ENCODE measurements at places on chromosomes 4 and X. TPM values are rescaled to one million over a fixed set of nuclear protein-coding genes. Genes with fewer than 3 reads are reported as not detected.

DNA sequence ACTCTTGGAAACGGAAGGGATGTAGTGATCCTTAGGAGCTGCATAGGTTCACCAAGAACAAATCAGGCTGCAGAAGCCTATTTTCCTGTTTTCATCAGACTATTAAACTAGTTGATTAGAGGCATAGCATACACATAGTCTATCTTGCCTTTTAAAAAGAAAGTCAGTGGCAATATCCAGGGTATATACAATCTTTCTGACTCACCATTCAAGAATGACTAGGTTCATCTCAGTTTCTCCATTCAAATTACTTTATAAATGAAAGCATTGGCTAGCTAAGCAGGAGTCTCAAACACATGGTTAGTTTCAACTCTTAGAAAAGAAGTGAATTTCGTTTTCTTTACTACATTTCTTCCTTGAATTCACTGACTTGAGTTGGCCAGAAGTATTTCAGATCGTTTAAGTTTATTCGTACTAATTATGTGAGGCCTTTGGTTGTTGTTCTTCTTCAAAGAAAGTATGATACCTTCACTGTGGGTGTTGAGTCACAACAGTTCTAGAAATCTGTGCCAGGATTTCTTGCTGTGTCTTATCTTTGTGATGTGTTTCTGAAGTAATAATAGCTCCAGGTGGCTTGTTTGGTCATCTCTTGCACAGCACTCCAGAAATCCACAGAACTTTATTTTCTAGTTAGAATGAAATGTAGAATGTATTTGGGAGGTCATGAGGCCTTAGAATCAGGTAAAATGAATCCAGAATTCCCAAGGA is 88.2 kb downstream of the AWAT2 start:
- no peaks in the 10 kb centered on the region for H3K27me3 ChIP-seq
- no peaks in the 10 kb centered on the region for H3K4me1 ChIP-seq
- no peak for DNase-seq

Gene ITGB1BP2
- 0.67 TPM for total RNA-seq

- H3K4me3 ChIP-seq = no peak overlapping the region
- no peaks in the 10 kb centered on the region for H3K36me3 ChIP-seq
- no peak for DNase-seq
- no peaks in the 10 kb centered on the region for H3K27me3 ChIP-seq
- no peak overlapping the region for H3K27ac ChIP-seq
These were observed 29.2 kb downstream of the METAP1 start for GRCh38 chr4:99024481-99025275.

- no peak overlapping the region for H3K27ac ChIP-seq
- peaks cover 25% of the 10 kb centered on the region for H3K27me3 ChIP-seq
- H3K36me3 ChIP-seq = no peaks in the 10 kb centered on the region
- no peak for DNase-seq
- no peak overlapping the region for H3K4me3 ChIP-seq
These were observed 1.9 kb downstream of the DCHS2 start for GRCh38 chr4:154489558-154490233.

Gene FHDC1
- total RNA-seq = 44.7 TPM

GRCh38 chrX:48971249-48972219 is at the start of gene KCND1:
TSS of gene KCND1 (minus strand) at chrX:48971844. CDS start at chrX:48970271, 1,573 bp downstream.
- peak within 1 kb of the TSS; percentile 38 for H3K4me3 ChIP-seq
- H3K36me3 ChIP-seq = peaks cover 27% of the 10 kb centered on the region
- no peaks in the 10 kb centered on the region for H3K4me1 ChIP-seq
- H3K27me3 ChIP-seq = no peaks in the 10 kb centered on the region

GRCh38 chrX:42714981-42715700 is 62.8 kb downstream of the PPP1R2C start:
- H3K4me1 ChIP-seq = no peaks in the 10 kb centered on the region
- no peak overlapping the region for H3K27ac ChIP-seq
- no peaks in the 10 kb centered on the region for H3K36me3 ChIP-seq
- H3K4me3 ChIP-seq = no peak overlapping the region
- H3K27me3 ChIP-seq = no peaks in the 10 kb centered on the region
- peak; percentile 65 for DNase-seq

DNA sequence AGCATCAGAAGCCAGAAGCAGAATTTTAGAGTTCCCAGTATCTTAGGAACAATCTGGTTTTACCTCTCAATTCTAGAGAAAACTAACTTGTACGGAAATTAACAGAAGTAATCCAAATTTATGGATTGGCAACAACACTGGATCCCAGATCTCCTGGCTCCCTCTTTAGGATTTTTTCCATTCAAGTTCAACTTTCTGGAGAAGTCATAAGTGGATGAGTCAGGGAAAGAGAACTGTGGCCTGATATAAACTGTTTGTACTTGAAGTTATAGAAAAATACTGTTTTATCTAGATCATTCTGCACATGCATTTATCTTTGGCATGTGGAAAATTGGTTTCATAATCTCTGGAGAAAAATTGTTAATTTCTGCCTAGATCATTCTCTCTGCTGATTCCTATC is 380.4 kb downstream of the PCDH7 start:
- H3K27me3 ChIP-seq = no peaks in the 10 kb centered on the region
- no peaks in the 10 kb centered on the region for H3K36me3 ChIP-seq
- H3K27ac ChIP-seq = no peak overlapping the region
- no peaks in the 10 kb centered on the region for H3K4me1 ChIP-seq
- DNase-seq = no peak
- no peak overlapping the region for H3K4me3 ChIP-seq

Gene APBB2
- 69.5 TPM for total RNA-seq

DNA sequence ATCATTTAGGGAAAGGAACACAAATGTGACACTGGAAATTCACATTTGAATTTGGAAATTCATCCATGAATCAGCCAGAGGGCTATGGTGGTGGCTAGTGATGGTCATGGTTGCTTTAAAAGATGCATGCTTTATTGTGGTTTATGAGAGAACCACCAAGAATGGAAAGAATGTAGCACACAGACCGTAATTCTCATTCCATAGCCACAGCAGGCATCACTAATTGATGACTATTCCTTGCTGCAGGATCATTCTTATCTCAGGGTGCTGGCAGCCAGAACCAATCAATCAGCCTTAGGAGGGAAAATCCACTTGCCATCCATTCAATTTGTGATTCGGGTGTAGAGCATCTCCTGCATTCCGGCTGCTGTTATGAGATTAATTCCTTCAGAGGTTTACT is 115.6 kb downstream of the DHRSX start:
- H3K36me3 ChIP-seq = no peaks in the 10 kb centered on the region
- no peak for DNase-seq
- no peaks in the 10 kb centered on the region for H3K4me1 ChIP-seq

Gene CCDC120
- total RNA-seq = 7.0 TPM

- DNase-seq = no peak
- H3K27ac ChIP-seq = peak overlapping the region; percentile 90
- peak overlapping the region; percentile 40 for H3K4me3 ChIP-seq
- no peaks in the 10 kb centered on the region for H3K27me3 ChIP-seq
- H3K36me3 ChIP-seq = no peaks in the 10 kb centered on the region
These were observed 793 bp downstream of the ARSJ start for GRCh38 chr4:113978561-113979147.

Gene KIAA1210
- not detected for total RNA-seq

DNA sequence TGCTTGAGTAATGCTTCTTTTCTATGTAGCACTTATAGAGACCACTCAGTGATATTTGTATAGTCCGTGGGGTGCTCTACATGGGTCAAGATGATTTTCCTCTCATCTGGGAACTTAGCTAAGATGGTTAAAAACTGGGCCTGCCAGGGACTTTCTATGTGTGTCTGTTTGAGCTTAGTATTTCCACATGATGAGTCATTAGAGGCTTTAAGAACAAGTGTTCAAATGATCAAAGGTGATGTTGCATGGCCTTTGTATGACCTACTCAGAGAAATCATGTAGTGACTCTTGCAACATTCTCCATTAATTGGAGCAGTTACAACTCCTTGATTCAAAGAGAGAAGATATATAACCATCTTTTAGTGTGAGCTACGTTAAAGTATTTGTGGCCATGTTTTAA is 1480.5 kb upstream of the IGFBP7 start:
- H3K4me3 ChIP-seq = no peak overlapping the region
- H3K4me1 ChIP-seq = no peaks in the 10 kb centered on the region
- no peak for DNase-seq
- H3K27ac ChIP-seq = no peak overlapping the region

Gene SYP
- 2.1 TPM for total RNA-seq

GRCh38 chr4:147944670-147945260 is 212.9 kb downstream of the ARHGAP10 start:
- no peak overlapping the region for H3K27ac ChIP-seq
- no peaks in the 10 kb centered on the region for H3K27me3 ChIP-seq
- DNase-seq = no peak
- no peaks in the 10 kb centered on the region for H3K36me3 ChIP-seq

GRCh38 chr4:124684301-124684700 is 28.2 kb downstream of the ANKRD50 start:
- no peak overlapping the region for H3K27ac ChIP-seq
- DNase-seq = no peak
- H3K36me3 ChIP-seq = no peaks in the 10 kb centered on the region
- H3K4me1 ChIP-seq = peaks cover 5% of the 10 kb centered on the region
- no peak overlapping the region for H3K4me3 ChIP-seq

All from upper lobe of left lung (tissue), 6 donors.